ENCODE measurements at places on chromosomes 13 and 19.

DNA sequence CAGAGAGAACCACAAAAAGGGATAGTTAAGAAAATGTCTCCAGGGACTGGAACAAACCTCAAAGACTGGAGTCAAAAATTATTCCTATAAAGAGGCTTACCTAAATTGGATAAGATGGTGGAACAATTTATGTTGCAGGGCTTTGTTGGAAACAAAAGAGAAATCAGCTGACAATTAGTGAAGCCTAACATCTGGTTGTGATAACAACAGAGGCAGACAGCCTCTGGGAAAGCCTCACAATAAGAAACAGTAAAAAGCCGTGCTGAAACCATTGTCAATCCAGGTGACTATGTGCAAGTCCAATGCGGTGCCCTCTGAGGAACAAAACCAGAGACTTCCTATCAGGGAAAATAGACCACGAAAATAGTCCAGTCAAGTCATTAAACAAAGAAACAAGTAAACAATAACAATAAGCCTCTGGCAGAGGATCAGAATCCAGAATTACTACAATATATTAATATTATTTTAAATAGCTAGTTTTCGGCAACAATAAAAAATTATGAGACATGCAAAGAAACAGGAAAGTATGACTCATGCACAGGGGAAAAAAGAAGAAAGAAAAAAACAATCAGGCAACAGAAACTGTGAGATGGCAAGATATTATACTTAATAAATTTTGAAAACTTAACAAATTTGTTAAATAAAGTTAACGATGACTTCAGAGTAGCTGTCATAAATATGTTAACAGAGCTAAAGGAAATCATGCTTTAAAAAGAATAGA, 99.7 kb upstream of the RXFP2 start:
- DNase-seq: no peak

DNA sequence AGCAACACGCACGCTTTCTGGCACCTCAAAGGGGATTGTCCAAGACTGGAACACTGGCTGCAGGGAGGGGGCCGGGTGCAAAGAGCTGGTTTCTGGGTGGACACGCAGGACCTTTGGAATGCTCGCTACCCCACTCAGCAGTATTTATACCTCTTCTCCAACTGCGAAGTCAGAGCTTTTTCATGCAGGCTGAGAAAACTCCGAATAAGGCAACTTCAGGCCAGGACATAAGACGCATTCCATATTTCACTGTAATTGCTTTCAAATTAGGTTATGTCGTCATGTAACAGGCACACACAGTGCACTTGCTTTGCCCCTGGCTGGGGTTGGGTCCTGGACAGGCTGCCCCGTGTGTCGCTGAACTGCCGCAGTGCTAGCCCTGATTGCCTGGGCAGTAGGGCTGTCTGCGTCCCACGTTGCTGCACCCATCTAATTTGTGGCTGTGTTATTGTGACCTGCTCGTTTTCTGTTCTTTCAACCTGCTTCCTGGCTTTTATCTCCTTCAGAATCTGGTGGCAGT, 44.5 kb downstream of the ACTN4 start:
- DNase-seq: no peak

- DNase-seq: no peak
Observed at GRCh38 chr13:54034047-54034446, 1005.4 kb downstream of the OLFM4 start.

GRCh38 chr13:26377038-26377437, 123.1 kb downstream of the CDK8 start:
- peak; percentile 31 for DNase-seq

- no peak for DNase-seq
Observed at GRCh38 chr13:76131551-76131950, 495.4 kb downstream of the LMO7 start.

GRCh38 chr19:41363371-41363752, 587 bp downstream of the B9D2 start:
- no peak for DNase-seq

DNA sequence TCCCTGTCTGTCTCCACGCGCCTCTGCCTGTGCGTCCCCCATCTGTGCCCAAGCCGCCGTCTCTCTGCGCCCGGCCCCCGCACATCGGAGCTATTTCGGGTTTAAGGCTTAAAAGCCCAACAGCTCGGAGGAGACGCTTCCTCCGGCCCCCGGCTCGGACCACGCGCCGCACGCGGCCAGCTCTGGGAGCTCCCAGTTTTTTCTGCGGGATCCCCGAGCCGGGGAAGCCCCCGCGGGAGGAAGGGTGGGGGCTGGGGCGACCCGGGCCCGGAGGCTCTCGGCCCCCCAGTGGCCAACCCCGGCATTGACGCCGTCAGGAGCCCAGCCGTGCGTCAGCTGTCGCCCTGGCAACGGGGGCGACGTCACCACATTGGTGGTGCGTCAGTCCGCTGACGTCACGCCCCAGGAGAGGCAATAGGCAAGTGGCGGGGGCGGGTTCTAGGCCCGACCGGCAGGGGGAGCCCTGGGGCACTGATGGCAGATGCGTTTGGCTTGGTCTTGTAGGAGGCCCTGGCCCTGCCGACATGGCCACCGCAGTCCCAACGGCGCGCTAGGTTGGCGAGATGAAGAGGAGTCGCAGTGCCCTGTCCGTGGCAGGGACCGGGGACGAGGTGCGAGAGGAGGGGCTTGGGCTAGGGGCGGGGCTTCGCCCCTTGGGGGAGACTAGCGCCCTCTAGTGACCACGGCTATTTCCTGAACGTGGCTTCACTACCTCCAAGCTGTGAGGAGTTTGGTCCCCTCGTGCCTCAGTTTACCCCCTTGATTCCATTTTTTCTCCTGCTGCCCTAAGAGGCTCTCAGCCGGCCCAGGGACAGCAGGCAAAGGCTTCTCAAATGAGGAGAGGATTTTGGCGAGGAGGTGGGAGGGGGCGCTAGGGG, 3.7 kb upstream of the PDE4A start:
- DNase-seq: peak; percentile 93

- DNase-seq: no peak
Observed at GRCh38 chr13:51058461-51059167, 52.5 kb downstream of the C13orf42 start.

GRCh38 chr13:48660361-48661076, 6.8 kb downstream of the CYSLTR2 start:
- peak; percentile 84 for DNase-seq

DNA sequence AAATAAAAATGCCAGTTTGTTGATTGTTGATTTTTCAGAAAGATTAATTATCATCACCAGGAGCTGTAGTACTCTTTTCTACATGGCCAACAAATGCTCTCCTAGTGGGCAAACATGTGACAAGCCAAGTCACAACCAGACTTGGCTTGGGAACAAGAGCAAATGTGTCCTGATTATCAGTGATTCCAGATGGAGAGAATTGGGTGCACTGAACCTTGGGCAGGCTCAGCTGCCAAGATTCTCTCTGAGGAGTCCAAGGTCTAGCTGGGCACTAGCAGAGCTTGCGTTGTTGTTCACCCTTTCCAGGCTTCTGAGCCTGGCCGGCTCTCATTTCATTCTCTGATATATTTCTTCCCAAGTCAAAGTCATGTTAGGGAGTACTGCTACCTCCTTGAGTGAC, 27.3 kb upstream of the GPI start:
- DNase-seq: no peak

DNA sequence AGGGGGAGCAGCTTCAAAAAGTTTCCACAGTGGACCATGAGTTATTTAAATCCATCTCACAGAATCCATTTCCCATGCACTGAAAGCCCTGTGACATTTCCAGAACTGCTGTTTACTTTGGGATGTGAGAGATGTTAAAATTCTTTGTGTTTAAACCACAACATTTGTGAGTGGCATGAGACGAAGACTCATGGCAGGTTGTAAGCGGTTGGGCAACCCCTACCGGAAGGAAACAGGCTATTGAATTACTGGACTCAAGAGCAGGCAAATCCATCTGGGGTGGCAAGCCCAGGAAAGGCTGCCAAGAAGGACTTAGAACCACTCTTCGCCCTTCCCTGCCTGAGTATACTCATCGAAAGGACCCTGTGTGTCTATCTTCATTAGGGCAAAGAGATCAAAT, 22.3 kb upstream of the CLDN10 start:
- DNase-seq: peak; percentile 80

- DNase-seq: no peak
Observed at GRCh38 chr13:37657134-37657533, 58.6 kb upstream of the POSTN start.

- DNase-seq: peak; percentile 41
Observed at GRCh38 chr13:99796175-99796819, 175.3 kb downstream of the ZIC5 start.

DNA sequence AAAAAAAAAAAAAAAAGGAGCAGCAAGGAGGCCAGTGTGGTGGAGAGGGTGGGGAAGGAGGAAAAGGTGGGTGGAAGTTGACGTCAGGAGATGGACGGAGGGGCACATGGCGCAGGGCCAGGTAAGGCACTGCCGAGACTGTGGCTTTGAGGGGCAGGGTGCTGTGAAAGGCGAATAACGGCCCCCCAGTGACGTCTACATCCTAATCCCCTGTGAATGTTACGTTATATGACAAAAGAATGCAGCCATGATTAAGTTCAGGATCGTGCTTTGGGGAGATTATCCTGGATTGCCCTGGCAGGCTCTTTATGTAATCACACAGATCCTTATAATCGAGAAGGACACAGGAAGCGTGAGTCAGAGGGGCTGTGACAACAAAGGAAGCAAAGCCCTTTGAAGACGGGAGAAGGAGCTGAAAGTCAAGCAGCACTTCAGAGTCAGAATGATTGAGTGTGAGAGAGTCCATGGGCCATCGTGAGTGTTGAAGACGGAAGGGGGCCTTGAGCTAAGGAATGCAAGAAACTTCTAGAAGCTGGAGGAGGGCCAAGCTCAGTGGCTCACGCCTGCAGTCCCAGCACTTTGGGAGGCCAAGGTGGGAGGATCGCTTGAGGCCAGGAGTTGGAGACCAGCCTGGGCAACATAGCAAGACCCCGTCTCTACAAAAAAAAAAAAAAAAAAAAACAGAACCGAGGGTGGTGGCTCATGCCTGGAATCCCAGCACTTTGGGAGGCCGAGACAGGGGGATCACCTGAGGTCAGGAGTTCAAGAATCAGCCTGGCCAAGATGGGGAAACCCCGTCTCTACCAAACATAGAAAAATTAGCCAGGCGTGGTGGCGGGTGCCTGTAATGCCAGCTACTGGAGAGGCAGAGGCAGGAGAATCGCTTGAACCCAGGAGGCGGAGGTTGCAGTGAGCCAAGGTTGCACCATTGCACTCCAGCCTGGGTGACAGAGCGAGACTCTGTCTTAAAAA, 13.8 kb upstream of the CEACAM16 start:
- no peak for DNase-seq

GRCh38 chr13:78910147-78910546, 251.2 kb upstream of the OBI1 start:
- no peak for DNase-seq

GRCh38 chr19:58543826-58544590, at the start of gene TRIM28:
TRIM28 (plus strand) TSS chr19:58544064; CDS start chr19:58544758, 694 bp downstream.
- no peak for DNase-seq

GRCh38 chr19:4889034-4889815, 13.5 kb downstream of the ARRDC5 start:
- no peak for DNase-seq

GRCh38 chr19:6020972-6021805, 43.2 kb upstream of the RANBP3 start:
- no peak for DNase-seq

DNA sequence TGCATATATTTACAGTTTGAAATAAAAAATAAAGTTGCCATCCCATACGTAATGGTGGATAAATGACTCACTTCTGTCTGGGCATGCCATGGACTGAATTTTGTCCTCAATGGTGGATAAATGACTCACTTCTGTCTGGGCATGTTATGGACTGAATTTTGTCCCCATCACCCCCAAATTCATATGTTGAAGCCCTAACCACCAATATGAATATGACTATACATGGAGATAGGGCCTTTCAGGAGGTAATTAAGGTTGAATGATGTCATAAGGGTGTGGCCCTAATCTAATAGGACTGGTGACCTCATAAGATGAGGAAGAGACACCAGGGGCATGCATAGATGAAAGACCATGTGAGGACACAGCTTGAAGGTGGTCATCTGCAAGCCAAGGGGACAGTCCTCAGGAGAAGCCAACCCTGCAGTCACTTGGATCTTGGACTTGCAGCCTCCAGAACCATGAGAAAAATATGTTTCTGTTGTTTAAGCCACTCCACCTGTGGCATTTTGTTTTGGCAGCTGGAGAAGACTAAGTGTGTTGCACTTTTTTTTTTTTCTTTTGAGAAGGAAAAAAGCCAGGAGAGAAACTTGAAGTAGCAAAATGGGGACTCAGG, 41.8 kb downstream of the RFC3 start:
- no peak for DNase-seq

DNA sequence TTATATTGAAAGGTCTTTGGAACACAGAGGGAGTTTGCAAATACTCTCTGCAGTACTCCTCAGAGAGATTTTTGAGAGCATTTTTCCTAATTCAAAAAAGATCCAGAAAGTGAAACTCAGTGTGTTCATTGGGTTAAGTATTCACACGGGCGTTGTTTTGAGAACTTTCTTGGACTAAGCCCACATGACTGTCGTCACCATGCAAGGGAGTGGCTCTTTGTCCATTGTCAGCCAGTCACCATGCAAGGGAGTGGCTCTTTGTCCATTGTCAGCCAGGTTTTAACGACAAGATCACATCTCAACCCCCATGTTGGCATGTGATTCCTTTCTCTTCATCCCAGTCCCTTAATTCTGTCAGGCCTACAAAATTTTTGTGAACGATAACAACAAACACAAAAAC, 81.2 kb upstream of the STK24 start:
- DNase-seq: no peak

GRCh38 chr13:61414686-61415057, 977 bp downstream of the PCDH20 start:
- no peak for DNase-seq

- DNase-seq: no peak
Observed at GRCh38 chr19:18098891-18099622, 1.5 kb downstream of the MAST3 start.

DNA sequence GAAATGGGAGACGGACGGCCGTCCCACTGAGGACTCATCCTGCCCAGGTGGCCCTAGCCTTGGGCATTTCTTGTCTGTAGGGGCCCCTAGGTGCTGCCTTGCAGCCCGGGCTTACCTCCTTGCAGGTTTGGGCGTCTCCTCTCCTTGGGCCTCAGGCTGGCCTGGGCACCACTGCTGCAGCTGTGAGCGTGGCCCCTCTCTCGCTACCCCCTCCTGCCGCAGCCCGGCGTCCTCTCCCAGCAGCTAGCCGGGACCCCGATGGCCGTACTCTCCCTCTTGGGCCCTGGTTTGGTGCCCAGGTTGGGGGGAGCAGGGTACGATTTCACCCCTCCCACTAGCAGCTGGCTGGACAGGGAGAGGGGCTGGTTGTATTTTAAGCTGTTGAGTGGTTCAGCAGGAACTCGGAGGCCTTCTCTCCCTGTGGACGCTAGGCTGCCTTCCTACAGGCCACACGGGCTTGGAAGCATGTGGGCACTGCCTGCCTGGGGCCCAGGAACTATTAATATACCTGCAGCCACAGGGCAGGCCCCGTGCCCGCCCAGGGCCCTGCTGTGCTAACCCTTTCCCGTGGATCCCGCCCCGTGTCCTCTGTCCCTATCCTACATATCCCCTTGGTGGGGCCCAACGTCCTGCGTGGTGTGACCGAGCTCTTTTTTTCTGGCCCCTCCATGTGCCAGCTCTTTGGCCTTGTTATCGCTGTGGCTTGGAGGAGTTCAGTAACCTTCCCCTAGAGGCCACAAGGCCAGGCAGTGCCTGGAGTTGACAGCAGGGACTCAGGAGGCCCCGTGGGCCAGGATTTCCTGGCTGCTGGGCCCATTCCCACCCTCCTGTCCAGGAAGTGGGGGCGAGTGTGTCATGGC, 11.7 kb downstream of the NDUFB7 start:
- DNase-seq: peak; percentile 25

GRCh38 chr13:29935309-29935981, 85.0 kb upstream of the UBL3 start:
- DNase-seq: peak; percentile 14

- no peak for DNase-seq
Observed at GRCh38 chr13:34623331-34623730, 318.7 kb upstream of the NBEA start.

- DNase-seq: peak; percentile 19
Observed at GRCh38 chr19:15550929-15551292, 42.6 kb downstream of the CYP4F22 start.

Data from Kasumi-1 (cell line).